ENCODE measurements at places on chromosomes 7 and 10.

DNA sequence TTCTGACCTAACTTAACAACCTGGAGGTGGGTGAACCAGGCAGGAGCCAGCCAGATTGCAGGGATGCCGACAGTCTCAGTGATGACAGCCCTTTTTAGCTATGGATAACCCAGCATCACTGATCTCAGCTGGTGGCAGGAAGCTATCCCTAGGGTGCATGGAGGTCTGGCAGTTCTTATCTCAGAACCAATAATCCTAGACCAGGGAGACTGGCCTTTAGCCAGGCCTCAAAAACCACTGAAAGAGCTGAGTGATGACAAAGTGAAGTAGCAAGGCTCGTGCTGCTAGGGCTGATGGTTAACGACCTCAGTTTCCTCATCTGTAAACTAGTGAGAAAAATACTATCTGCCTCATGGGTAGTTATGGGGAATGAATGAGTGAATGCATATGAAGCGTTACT lies 112.5 kb downstream of the RALA start:
- DNase-seq: no peak

- no peak for DNase-seq
Observed at GRCh38 chr10:51709324-51709972, 10.1 kb upstream of the CSTF2T start.

- DNase-seq: no peak
Observed at GRCh38 chr7:15602236-15602635, 40.4 kb upstream of the AGMO start.

GRCh38 chr7:1698201-1698600 lies 28.1 kb downstream of the ELFN1 start:
- no peak for DNase-seq

- DNase-seq: no peak
Observed at GRCh38 chr10:22998091-22998490, 70.2 kb downstream of the ARMC3 start.

DNA sequence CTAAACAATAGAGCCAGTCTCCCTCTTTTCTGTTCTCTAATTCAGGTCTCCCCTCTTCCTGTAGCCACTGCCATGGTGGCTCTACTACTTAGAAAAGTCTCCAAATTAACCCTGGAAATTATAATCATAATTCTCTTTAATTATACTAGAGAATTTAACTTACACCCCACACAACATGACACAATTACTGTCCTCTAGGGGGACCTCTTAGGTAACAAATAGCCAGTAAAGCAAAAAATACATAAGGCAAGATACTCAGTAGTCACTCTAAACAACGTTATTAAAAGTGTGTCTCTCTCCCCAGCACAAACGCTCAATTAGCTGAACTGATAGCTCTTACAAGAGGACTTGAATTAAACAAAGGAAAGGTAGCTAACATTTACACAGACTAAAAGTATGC lies 44.3 kb upstream of the ZNF107 start:
- no peak for DNase-seq

- no peak for DNase-seq
Observed at GRCh38 chr10:34191406-34191805, 623.7 kb downstream of the PARD3 start.

DNA sequence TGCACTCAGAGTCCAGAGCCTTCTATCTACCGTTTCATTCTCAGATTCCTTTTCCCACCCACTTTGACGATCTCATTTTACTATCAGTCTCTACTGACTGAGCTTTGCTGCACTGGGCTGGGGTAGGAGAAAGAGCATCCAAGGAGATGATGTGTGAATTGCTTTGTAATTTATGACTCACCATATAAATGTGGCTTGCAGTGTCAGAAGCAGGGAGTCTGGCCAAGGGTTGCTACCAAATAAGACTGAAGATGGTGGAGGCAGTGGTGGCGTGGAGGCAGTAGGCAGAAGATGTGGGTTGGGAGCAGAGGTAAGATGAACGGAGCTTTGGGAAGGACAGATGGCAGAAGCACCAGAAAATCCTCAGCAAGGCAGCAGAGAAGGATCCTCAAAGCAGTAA lies 73.3 kb upstream of the AGK start:
- DNase-seq: no peak

DNA sequence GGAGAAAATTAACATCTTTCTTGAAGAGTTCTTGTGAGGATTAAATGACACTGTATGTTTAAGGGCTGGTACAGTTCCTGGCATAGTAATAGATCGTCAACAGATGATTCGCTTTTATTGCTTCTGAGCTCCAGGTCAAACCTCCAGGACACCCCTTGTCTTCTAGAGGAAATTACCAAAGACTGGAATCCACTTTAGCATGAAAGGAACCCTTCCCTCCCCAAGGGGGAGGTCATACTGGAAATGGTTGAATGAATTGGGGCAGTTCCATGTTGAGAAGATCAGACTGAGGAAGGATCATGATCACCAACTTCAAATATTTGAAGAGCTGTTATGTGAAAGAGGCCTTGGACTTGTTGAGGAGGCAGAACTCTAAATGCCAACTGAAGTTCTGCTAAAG lies 8.9 kb downstream of the NFE2L3 start:
- DNase-seq: no peak

DNA sequence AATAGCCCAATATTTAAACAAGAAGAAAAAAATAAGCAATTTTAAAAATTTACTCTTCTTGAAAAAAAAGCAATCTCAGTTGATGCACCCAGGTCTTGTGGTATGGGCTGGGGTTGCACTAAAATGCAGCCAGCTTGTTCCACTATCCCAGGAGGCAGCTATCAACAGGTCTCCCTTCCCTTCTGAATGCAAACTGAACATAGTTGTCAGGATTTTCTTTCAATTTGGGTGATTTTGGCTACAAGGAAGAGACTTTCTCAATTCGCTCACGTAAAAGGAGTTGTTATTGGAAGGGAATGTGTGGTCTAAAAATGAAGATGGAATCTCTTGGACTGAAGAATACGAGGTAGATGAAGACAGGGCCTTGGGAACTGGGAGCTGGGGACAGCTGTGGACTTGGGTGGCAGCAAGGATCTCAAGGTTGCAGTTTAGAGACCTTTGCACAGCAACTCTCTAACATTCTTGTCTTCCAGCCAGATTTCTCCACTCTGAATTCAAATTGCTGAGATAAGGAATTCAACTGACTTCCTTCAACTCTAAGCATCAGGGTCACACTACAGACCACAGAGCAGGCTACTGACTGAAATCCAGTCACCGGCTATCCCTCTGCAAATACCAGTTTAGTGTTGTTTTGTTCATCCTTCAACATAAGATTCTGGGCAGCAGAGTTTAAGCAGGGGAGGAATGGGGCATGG lies 3.1 kb upstream of the TMEM26 start:
- no peak for DNase-seq

DNA sequence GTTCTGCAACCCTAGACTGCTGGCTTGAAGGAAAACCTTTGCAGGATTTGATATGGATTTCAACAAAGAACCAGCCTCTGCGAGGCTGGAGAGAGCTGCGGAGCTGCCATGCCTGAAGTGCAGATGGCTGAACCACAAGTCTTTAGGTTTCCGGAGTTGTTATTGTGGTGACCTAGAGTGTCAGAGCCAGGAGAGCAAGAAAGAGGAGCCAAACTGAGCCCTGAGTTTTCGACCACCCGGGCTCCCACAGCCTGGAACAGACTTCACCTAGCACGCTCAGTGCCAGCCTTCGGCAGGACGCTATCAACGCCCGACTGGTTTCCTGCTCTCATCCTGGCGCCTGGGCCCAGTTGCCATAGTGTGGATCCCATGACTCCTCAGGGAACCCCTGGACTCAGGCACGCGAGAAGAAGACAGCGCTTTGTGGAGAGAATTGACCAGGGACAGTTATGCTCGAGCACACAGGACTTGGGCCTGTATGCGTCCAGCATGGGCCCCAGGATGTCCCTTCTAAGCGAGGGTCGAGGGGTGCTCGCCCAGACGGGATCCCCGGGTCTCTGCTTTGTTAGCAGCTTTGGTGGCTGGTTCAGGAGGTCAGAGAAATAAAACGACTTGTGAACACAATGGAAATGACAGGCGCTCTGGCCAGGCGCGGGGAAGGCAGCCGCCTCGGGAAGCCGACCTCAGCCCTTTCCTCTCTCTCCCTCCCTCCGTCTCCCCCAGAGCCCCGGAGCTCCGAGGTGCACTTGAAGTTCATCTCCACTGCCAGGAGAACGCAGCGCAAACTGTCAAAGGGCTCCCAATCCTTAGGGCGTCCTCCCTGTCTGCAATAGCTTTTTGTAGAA lies 1.8 kb upstream of the GAD2 start:
- DNase-seq: no peak

- DNase-seq: no peak
Observed at GRCh38 chr10:88489107-88489506, 94.0 kb downstream of the RNLS start.

All from Kasumi-1 (cell line).